MG63 (cell line): ENCODE measurements at places on chromosomes 11 and 22. TPM values are rescaled to one million over a fixed set of nuclear protein-coding genes. Genes with fewer than 3 reads are reported as not detected.

Gene FGF4
- total RNA-seq, result not detected in 2 replicates

Gene GUCY1A2
- 3.2 and 5.2 TPM in 2 replicates for total RNA-seq

- no peak for DNase-seq
Measured at GRCh38 chr11:71191201-71191600, 61.2 kb downstream of the SHANK2 start.

Gene OVOL1
- not detected in 2 replicates for total RNA-seq

GRCh38 chr11:82909015-82909640 is 7.6 kb downstream of the DDIAS start:
- no peak for DNase-seq

Gene RASGRP2
- total RNA-seq, result not detected in 2 replicates
